Neural progenitor cell (in vitro differentiated cells): ENCODE measurements at places on chromosomes 2 and 18.
A peak's percentile ranks its signal among the peaks of the same experiment; 100 is the strongest.

- no peak for DNase-seq
Observed at GRCh38 chr18:60182223-60182622, 190.4 kb downstream of the MC4R start.

- no peak for DNase-seq
Observed at GRCh38 chr2:224442071-224442967, 40.4 kb upstream of the FAM124B start.

- DNase-seq = peak; percentile 69
Observed at GRCh38 chr2:12718015-12718671, 1.4 kb downstream of the TRIB2 start.

DNA sequence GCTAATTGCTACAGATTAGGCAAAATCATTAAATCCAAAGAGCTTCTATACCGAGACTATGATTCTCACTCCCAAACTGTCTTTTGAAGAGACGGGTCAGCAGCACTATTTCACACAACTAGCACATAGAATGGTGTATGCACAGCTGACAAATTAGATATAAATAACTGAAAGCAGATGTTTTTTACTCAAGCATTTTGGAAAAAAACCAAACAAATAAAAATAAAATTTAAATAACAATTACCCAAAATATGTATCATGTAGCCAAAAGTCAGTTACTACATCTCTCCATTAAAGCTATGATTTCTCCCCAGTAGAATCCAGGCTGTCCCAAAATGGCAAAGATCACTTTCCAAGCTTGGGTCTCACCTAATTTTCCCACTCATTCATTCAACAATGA is 107.9 kb downstream of the TMEM163 start:
- DNase-seq = no peak
